ENCODE measurements at places on chromosomes 12 and 14.

- no peak for DNase-seq
Observed at GRCh38 chr12:91061091-91061490, 3.3 kb upstream of the KERA start.

- DNase-seq: no peak
Observed at GRCh38 chr12:99154983-99155336, 492.6 kb upstream of the GARIN6 start.

GRCh38 chr12:7108796-7109571 is at the start of gene C1RL:
TSS of gene C1RL (minus strand) at chr12:7109214. CDS start at chr12:7109180, 34 bp downstream.
- peak; percentile 23 for DNase-seq

GRCh38 chr12:9756170-9756569 is 4.5 kb downstream of the CD69 start:
- no peak for DNase-seq

GRCh38 chr12:18355429-18355828 is 94.1 kb downstream of the PIK3C2G start:
- no peak for DNase-seq

DNA sequence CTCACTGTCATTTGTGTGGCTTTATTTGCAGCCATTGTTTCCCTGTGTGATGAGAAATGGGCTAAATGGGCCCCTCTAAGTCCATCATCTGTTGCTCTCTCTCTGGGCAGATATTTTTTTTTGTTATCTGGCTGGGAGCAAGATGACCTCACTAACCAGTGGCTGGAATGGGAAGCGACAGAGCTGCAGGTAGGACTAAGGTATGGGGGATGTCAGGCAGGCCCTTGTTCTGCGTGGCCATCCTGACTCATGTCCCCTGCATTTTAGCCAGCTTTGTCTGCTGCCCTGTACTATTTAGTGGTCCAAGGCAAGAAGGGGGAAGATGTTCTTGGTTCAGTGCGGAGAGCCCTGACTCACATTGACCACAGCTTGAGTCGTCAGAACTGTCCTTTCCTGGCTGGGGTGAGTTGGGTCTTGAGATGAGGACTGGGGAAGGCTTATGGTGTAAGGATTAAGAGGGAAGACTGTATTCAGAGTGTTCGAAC is 1.3 kb downstream of the MARS1 start:
- DNase-seq: no peak

DNA sequence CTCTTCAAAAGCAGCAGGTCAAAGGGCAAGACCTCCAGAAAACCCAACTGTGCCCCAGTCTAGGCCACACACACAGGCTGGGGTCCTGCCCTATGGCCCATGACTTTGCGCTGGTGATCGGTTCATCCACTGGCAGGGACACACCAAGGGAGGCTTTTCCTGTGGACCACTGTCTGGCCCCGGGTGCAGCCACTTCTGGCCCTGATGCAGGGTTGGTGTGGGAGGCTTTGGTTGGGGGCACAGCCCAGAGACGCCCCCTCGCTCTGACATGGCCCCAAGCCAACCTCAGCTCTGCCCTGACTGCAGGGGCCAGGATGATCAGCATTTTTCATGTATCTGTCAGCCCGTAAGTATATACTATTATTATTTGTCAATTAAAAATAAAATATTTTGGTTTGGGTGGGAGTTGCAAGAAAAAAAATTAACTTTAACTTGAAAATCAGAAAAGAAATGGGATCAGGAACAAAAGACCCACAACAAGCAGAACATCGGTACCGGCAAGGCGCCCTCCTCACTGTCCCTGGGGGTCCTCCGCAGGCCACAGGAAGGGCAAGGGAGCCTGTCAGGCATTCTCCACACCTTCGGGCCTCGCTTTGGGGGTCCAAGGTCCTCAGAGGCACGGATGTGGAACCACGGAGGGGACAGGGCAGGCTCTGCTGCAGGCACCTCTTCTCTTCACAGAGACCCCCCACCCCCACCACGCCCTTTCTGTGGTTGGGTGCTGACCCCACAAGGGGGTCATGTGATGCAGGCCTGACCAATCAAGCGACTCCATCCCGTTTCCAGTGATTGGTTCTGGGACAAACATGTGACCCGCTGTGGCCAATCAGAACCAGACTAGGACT is 181.5 kb upstream of the SFSWAP start:
- DNase-seq: no peak

DNA sequence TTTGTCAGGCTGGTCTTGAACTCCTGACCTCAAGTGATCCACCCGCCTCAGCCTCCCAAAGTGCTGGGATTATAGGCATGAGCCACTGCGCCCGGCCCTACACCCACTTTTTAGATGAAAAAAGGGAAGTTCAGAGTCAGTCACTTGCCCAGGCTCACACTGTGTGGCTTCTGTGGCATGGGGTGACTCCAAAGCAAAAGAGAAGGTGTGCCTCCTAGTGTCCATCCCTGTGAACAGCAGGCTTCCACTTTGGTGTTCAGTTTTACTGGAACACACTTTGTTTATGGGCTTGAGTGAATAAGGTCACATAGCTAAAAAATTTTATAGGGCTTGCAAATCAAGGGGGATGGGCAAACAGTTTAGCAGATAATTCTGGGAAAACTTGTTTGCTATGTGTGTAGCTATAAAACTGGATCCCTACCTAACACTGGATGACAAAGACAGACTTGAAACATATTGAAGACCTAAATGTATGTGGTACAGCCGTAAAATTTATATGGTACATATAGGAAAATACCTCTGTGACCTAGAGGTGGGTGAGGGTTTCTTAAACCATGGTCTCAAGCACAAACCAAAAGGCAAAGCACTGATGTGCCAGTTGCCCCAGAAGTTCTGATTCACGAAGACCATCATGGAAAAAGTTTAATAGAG is 54.9 kb downstream of the EID3 start:
- no peak for DNase-seq

GRCh38 chr12:81231574-81232368 is 153.9 kb downstream of the ACSS3 start:
- no peak for DNase-seq

DNA sequence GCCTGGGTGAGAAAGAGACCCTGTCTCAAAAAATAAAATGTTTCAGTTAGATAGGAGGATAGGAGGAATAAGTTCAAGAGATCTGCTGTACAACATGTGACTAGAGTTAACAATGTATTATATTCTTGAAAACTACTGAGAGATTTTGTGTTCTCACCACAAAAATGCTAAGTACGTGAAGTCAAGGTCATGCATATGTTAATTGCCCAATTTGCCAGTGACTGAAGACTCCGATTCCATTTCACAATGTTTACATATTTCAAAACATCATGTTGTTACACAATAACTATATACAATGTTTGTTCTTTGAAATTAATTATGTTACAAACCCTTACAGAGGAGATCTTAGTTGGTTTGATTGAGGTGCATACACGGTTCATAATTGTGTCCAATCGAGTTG is 52.1 kb downstream of the SLC15A4 start:
- DNase-seq: no peak
